Left lobe of liver (tissue), 2 donors: ENCODE measurements at places on chromosomes 16 and 17. TPM values are rescaled to one million over a fixed set of nuclear protein-coding genes. Genes with fewer than 3 reads are reported as not detected.
A peak's percentile ranks its signal among the peaks of the same experiment; 100 is the strongest.

GRCh38 chr17:27514595-27515413 is 58.6 kb downstream of the KSR1 start:
- DNase-seq: no peak

DNA sequence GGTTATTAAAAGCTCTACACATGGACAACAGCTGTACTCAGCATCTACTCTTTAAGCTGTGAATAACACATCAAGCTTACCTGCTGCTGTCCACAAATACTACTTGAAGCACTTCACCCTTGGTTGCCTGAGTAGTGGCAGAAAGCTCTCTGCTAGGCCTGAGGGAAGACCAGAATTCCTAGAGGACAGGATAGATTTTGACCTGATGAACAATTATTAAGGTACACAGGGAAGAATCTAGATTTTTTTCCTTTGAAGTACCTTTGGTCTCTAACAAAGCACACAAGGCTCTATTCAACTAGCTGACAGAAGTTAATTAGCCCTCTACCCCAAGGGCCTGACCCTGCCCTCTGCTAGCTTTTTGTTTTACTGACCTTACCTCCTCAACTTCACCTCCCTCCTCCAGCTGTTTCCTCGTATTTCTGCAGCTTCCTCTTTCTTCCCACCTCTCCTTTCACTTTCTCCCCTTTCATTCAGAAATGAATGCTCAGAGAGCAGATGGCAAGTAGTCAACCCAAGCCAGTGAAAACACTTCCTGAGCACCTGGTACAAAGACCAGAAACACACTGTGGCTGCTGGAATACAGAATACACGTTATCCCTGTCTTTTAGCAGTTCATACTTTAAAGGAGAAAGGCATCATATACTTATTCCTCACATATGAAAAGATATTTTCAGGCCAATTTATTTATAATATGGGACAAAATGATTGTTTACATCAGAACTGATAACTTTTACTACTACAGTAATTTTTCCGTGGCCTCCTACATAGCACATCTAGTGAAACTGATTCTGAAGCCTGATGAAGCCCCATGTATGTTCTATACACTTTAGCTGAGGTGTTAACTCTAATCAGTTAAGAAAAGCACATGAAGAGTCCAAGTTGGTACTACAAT is 5.7 kb upstream of the VEZF1 start:
- DNase-seq: no peak

Gene SLFN11
- 2.7 TPM for total RNA-seq

GRCh38 chr16:75322740-75323139 is 71.3 kb upstream of the BCAR1 start:
- DNase-seq: no peak

Gene CACNG4
- total RNA-seq: 0.10 TPM

DNA sequence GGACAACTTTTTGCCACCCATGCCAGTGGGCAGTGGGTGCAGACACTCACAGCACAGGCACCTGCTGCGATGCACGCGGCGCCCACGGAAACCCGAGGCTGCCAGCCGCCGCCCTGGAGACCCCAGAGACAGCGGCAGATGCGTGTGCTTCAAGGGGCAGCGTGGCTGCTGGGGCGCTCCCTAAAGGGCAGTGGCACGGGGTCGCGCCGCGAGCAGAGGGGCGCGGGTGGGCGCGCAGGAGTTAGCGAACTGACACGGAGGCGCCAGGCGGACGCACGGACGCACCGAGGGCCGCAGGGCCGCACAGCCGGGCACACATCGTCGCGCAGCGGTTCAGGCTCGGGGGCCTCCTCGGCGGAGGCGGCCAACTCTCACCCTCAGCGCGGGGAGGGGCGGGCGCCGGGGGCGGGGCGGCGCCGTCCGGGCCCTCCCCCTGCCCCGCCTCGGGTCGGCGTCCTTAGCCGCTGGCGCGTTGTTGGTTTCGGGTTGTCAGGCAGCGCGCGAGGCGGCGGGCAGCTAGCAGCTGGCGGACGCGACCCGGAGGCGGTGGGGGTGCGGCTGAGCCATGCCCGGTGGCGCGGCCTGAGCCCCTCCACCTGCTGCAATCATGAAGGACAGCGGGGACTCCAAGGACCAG is at the start of gene KIF19:
KIF19 (plus strand) TSS at position 484 of the 637 bp plus-strand sequence; CDS start at position 608, 124 bp downstream.
- DNase-seq: no peak

- DNase-seq: peak; percentile 69
Measured at GRCh38 chr16:22189473-22190080, 16.5 kb upstream of the EEF2K start.

DNA sequence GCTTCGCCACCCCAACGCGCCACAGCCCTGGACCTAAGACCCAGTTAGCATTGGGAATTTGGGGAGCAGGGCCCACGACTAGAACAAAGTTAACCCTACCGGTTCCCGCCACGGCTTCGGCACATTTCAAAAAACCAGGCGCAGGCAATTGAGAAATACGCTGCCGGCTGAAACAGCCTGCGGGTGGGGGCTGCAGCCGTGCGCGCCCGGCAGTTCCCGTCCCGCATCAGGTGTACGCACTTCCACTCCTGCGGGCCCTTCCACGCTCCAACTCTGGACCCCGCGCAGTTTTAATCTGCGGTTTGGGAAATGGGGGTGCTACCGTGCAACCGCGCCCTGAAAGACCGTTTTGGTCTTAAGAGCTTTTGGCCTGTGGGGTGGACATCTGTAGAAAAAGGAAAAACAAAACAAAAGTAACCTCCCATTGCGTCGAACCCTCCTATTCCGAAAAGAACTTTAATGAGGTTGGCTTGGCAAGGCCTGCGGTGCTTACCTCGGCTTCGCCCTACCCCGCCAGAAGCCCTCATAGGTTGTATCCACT is 7.1 kb downstream of the IRX5 start:
- no peak for DNase-seq

Gene PRSS33
- not detected for total RNA-seq

GRCh38 chr17:539766-540165 is 174.9 kb downstream of the VPS53 start:
- no peak for DNase-seq

GRCh38 chr16:84659656-84660300 is 11.5 kb downstream of the KLHL36 start:
- no peak for DNase-seq

Gene DDX5
- total RNA-seq: 245 TPM

DNA sequence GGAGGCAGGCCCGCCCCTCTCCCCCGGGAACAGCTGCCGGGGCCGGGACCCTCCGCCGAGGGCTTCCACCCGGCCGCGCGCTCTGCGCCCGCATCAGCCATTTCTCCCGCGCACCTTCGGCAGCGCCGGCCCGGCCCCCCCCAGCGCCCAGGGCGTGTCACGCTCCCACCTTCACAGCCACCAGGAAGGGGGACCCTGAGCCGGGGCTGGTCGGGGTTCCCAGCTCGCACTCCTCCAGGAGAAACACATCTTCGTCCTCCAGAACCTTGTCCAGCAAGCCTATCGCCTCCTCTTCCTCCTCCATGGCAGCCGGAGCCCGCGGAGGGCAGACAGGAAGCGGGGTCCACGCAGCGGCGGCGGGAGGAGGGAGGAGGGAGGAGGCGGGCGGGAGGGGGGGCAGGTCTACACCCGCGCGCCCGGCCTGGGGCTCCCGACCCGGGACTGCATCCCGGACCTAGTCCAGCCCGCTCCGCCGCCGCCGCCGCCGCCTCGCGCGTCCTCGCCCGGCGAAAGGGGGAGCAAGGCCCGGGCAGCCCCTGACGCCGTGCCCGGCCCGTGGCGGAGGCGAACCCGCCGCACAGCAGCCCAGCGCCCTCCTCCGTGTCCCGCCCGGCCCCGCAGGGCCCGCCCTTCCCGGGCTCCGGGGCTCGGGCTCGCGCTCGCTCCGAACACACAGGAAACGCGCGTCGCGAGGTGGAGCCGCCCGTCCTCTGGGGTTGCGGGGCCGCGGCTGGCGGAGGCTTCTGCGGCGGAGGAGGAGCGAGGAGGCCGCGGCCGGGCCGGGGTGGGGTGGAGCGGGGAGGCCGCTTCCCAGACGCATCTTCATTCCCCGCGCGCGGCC is 70.8 kb downstream of the ABR start:
- no peak for DNase-seq

DNA sequence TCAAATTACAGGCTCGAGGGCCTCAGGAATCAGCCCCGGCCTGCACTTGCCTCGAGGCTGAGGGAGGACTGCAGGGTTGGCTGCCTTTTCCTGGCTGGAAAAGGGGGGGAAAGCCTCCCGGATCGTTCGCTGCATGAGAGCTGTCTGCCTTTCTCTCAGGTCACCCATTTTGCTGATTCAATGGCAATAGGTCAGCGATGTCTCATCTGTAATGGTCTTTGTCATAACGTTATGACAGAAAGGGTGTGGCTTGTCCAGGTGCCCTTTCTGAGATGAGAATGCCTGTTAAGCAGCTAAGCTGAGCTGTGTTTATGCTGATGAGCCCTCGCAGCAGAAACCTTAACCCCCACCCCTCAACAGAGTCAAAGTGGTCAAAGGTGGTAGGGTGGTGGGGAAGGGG is 81.8 kb downstream of the AKAP1 start:
- DNase-seq: no peak

GRCh38 chr16:48277158-48277557 is 29.8 kb upstream of the ABCC11 start:
- no peak for DNase-seq

GRCh38 chr16:84080378-84080777 is 36.4 kb downstream of the MBTPS1 start:
- DNase-seq: no peak

Gene C17orf78
- not detected for total RNA-seq

- peak; percentile 61 for DNase-seq
Measured at GRCh38 chr17:49996495-49997300, 1.7 kb upstream of the DLX3 start.

GRCh38 chr17:39116224-39116623 is 35.2 kb downstream of the PLXDC1 start:
- no peak for DNase-seq

Gene KRTAP9-8
- total RNA-seq: not detected

Gene CHD9NB
- total RNA-seq: 1.1 TPM

GRCh38 chr16:67194260-67194659 is 2.3 kb downstream of the E2F4 start:
- DNase-seq: no peak

- DNase-seq: no peak
Measured at GRCh38 chr17:40615841-40616476, 31.7 kb downstream of the SMARCE1 start.

- no peak for DNase-seq
Measured at GRCh38 chr17:46831573-46832330, 13.3 kb upstream of the WNT3 start.

Gene MYH1
- total RNA-seq: not detected

- peak; percentile 84 for DNase-seq
Measured at GRCh38 chr16:30604316-30604947, 5.8 kb downstream of the ZNF689 start.

Gene SSTR5
- total RNA-seq: not detected

DNA sequence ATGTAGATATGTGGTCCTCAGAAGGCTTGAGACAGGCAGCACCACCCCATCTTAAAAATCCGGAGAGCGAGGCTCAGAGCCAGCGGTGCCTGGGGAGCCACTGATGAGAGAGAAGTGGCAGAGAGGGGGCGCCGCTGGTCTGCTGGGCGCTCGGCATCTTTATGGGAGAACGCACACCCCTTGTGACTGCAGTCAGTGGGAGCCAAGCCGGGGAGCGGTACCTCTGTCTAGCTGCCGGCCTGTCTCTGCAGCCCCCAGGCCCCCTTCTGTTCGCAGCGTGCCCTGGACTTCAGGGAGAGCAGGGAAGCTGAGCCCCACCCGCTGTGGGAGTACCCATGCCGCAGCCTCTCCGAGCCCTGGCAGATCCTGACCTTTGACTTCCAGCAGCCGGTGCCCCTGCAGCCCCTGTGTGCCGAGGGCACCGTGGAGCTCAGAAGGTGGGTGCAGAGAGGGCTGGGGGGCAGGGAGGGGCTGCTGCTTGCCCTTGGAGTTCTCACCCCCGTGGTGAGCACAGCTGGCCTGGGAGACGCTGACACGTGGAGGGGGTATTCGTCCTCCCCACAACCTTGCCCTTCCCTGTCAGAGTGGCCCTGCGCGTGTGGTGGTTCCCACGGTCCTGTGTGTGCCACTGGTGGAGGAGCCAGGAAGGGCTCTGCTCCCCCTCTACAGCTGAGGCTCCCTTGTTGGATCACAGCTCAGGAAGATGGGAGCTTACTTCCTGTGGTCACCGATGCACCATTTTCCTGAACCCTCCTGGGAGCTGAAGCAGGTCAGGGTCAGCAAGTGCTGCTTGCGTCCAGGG is 44.8 kb downstream of the PRMT7 start:
- DNase-seq: no peak

- DNase-seq: no peak
Measured at GRCh38 chr17:56577843-56578204, 15.7 kb upstream of the NOG start.

GRCh38 chr16:3528406-3528805 is 27.6 kb downstream of the CLUAP1 start:
- no peak for DNase-seq

GRCh38 chr17:49076573-49077384 is 55.8 kb upstream of the B4GALNT2 start:
- no peak for DNase-seq

GRCh38 chr17:79104898-79105600 is 30.4 kb downstream of the ENGASE start:
- no peak for DNase-seq

GRCh38 chr17:64418506-64419339 is 28.1 kb upstream of the PECAM1 start:
- no peak for DNase-seq

DNA sequence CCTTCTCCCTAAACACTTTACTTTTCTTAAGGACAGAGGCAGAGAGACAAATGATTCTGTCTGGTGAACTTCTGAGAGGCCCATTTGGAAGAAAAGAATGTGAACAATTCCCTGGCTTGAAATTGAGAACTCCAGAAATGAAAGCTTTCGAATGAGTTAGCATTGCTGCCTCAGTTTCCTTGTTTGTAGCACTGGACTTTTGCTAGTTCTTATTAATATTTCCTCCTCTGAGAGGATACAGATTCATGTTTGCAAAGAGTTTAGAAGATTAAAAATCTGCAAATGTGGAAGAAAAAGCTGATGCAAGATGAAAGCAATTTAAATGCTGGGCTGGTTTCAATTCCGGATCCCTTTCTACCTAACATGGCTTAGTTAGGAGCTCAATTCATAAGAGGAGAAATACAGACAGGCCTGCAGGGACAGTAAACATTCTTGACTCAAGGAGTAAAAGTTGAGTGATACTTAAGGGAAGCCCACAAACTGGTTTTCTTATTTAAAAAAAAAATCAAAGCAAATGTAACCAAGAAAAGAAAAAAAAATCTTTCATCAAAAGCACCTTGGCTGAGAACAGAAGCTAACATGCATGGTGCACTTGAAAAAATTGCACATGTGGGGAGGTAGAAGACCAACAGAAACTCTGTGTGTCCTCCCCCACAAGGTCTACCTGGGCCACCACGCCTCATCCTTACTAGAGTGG is 27.1 kb downstream of the HNF1B start:
- no peak for DNase-seq

Gene CCL7
- not detected for total RNA-seq

- DNase-seq: no peak
Measured at GRCh38 chr17:32281011-32281451, 15.4 kb downstream of the RHBDL3 start.
